ENCODE measurements at places on chromosomes 3 and 15. TPM values are rescaled to one million over a fixed set of nuclear protein-coding genes. Genes with fewer than 3 reads are reported as not detected.

Gene CLRN1
- 0.38 TPM for polyA plus RNA-seq

GRCh38 chr3:154718053-154718452 lies 288.1 kb upstream of the GPR149 start:
- no peak overlapping the region for H3K27ac ChIP-seq
- H3K36me3 ChIP-seq = no peaks in the 10 kb centered on the region
- H3K4me1 ChIP-seq = no peaks in the 10 kb centered on the region
- H3K27me3 ChIP-seq = no peaks in the 10 kb centered on the region

DNA sequence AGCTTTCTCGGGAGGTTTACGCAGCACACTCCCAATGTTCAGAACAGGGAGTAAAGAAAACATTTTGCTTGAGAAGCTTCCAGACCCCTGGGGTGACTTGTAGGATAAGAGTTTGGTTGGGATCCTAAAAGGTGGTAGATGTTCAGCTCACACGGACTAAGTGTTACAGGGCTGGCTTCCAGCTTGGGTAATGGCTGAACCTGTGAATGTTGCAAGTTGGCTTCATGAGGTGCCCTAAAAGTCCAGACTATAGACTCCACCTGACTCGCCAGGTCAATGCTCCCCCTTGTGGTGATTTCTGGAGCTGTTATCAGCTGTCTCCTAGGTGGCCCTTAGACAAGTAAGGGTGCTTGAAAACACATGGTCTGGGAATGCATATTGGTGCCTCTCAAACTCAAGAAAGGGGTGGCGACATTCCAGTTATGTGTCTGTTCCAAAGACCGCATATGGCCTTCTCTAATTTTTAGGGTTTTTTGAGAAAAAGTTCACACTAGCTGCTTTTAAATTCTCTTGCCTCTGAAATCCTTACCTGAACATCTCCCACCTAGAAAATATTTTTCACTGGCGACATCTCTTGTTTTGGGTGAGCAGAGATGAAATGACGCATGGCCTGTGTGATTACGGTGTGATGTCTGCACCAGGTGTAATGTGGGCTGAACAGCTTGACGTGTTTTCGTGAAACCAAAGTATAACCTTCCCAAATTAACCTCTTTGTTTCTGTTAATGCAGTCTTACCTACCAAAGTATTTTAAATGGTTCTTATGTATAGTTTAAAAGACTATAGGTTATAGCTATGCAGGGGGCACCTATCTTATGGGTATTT lies 175.7 kb upstream of the KBTBD8 start:
- H3K36me3 ChIP-seq = no peaks in the 10 kb centered on the region
- H3K27me3 ChIP-seq = no peaks in the 10 kb centered on the region
- no peak overlapping the region for H3K4me3 ChIP-seq
- DNase-seq = peak; percentile 78
- no peak overlapping the region for H3K27ac ChIP-seq
- no peaks in the 10 kb centered on the region for H3K4me1 ChIP-seq

GRCh38 chr15:93359425-93360131 lies 270.6 kb upstream of the RGMA start:
- H3K4me3 ChIP-seq = no peak overlapping the region
- H3K4me1 ChIP-seq = no peaks in the 10 kb centered on the region
- no peak for DNase-seq
- H3K36me3 ChIP-seq = no peaks in the 10 kb centered on the region
- H3K27me3 ChIP-seq = no peaks in the 10 kb centered on the region

DNA sequence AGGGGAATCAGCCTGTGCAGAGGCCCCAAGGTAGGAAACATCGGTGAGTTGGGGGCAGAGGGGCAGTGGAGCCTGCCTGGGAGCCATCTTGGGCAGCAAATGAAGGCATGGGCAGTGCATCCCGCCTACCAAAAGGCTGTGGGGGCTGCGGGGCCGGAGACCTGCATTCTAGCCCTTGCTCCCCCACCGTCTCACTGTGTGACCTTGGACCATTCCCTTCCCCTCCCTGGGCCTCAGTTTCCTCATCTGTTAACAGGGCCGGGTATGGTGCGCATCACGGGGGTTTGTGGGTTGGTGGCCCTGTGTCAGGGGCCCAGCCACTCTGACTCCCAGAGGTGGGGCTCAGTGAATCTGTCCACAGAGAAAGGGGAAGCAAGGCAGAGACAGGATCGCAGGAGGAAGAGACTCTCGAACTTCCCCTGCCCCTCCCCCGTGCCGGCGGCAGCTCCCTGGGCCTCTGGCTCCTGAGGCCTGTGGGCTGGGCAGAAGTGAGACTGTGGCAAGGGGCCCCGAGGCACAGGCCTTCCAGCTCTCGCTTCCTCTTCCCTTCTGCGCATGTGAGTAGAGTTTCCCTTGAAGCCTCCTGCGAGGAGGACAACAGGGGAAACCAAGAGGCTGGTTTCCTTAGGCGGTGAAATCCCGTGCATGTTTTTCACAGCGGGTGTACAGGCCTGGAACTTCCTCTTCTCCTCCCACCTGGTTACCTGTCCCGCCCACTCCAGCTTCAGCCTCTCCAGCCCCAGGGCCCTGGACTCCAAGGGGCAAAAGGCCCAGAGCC lies 42.9 kb downstream of the IDH2 start:
- H3K27me3 ChIP-seq = no peaks in the 10 kb centered on the region
- no peak overlapping the region for H3K4me3 ChIP-seq
- no peak overlapping the region for H3K27ac ChIP-seq
- H3K36me3 ChIP-seq = no peaks in the 10 kb centered on the region
- H3K4me1 ChIP-seq = peaks cover 12% of the 10 kb centered on the region

GRCh38 chr15:37046876-37047614 lies 53.3 kb downstream of the MEIS2 start:
- no peak overlapping the region for H3K27ac ChIP-seq
- H3K36me3 ChIP-seq = no peaks in the 10 kb centered on the region
- no peak overlapping the region for H3K4me3 ChIP-seq
- H3K4me1 ChIP-seq = no peaks in the 10 kb centered on the region

Gene C3orf20
- 16.5 TPM for polyA plus RNA-seq

Gene ADIPOQ
- polyA plus RNA-seq = 1.5 TPM

Gene TFRC
- 38.6 TPM for polyA plus RNA-seq

DNA sequence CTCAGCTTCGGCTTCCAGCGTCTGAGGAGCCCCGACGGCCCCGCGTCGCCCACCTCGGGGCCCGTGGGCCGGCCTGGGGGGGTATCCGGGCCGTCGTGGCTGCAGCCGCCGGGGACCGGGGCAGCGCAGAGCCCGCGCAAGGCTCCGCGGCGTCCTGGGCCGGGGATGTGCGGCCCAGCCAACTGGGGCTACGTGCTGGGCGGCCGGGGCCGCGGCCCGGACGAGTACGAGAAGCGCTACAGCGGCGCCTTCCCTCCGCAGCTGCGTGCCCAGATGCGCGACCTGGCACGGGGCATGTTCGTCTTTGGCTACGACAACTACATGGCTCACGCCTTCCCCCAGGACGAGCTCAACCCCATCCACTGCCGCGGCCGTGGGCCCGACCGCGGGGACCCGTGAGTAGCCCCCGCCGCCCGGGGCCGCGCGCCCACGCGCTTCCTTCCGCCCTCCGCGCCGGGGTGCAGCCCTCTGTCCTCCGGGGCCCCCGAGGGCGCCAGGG lies 462 bp downstream of the EDEM1 start:
- DNase-seq = peak; percentile 35
- H3K27ac ChIP-seq = peak overlapping the region; percentile 85
- no peaks in the 10 kb centered on the region for H3K36me3 ChIP-seq
- peaks cover 10% of the 10 kb centered on the region for H3K4me1 ChIP-seq
- H3K27me3 ChIP-seq = no peaks in the 10 kb centered on the region
- H3K4me3 ChIP-seq = peak overlapping the region; percentile 95

DNA sequence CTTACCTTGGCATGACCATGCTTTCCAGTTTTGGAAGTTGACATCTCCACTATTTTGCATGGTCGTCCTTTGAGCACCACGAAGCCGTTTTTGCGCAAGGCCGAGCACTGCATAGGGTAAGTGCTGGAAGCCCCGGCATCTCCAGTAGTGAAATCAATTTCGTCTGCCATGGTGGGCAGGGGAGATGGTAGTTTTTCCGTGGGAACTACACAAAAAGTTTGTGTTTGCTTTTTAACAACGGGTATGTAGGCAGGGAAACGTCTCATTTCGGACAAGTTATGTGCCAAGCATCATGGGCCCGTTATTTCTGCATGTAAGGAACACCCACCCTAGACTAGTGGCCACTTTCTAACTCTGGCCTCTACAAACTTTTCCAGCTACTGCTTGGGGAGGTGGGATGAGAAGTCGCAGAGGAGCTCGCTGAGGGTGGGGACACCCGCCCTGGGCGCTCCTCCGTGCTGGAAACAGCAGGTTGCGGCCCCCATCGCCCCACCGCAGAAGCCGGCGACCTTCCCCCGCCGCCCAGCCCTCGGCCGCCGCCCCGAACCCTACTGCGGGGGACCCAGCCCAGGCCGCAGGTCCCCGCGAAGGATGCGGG lies 701 bp downstream of the EIF5A2 start:
- no peaks in the 10 kb centered on the region for H3K36me3 ChIP-seq
- H3K4me3 ChIP-seq = peak overlapping the region; percentile 87
- peak overlapping the region; percentile 82 for H3K27ac ChIP-seq
- no peaks in the 10 kb centered on the region for H3K4me1 ChIP-seq
- H3K27me3 ChIP-seq = no peaks in the 10 kb centered on the region

Data from testis (tissue), 5 donors.